Left lobe of liver (tissue), 2 donors: ENCODE measurements at places on chromosomes 11 and 22.

GRCh38 chr11:65661599-65662246 lies 993 bp downstream of the RELA start:
- no peak for DNase-seq

- DNase-seq, result no peak
Measured at GRCh38 chr11:86158704-86159580, 85.6 kb upstream of the EED start.

GRCh38 chr11:1077417-1078119 lies 2.9 kb downstream of the MUC2 start:
- no peak for DNase-seq

- DNase-seq, result no peak
Measured at GRCh38 chr11:64192434-64192833, 6.5 kb downstream of the STIP1 start.

DNA sequence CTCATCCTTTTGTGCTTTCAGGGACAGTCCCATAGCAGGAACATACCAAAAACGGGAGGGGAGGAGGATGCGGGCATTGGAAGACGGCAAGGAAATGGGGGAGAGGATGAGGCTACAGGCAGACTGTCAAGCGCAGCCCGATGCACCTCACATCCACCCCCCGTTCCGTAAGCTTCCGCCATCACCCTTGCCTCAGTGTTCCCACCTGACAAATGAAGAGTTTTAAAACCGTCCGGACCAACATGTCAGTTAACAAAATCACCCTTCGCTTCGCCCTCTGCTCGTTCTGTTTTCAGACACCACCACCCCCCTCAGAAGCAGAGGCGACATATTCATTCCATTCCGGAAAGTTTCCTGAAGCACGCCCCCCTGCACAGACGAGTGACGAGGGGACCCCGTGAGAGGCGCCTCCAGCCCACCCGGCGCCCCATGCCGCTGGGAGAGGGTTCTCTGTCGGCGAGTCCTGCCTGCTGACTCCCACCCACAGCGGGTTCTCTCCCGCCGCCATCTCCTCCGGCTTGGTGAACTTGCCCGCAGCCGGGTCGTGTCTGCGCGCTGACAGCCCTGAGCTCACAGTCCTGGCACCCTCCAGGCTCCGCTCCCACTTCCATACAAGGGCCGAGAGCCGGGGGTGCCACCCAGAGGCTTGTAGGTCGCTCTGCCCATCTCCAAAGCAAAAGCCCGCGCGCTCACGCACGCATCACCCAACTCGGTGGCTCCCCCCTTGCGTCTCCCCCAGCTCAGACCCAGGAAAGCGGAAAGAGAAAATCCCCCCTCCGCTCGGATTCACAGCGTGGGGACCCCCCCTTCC lies 1.5 kb downstream of the IGSF9B start:
- DNase-seq, result no peak

DNA sequence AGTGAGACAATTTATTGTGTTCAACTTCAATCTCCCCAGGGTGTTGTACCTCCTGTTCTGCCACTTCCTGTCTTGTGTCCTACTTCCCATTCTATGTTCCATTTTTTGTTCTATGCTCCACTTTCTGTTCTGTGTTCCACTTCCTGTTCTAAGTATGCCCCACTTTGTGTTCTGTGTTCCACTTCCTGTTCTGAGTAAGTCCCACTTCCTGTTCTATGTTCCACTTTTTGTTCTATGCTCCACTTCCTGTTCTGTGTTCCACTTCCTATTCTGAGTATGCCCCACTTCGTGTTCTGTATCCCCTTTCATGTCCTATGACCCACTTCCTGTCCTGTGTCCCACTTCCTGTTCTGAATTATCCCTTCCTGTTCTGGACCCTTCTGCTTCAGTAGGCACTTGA lies 732.7 kb downstream of the TBC1D22A start:
- no peak for DNase-seq

- DNase-seq, result no peak
Measured at GRCh38 chr11:119153049-119153818, 4.4 kb downstream of the ABCG4 start.

DNA sequence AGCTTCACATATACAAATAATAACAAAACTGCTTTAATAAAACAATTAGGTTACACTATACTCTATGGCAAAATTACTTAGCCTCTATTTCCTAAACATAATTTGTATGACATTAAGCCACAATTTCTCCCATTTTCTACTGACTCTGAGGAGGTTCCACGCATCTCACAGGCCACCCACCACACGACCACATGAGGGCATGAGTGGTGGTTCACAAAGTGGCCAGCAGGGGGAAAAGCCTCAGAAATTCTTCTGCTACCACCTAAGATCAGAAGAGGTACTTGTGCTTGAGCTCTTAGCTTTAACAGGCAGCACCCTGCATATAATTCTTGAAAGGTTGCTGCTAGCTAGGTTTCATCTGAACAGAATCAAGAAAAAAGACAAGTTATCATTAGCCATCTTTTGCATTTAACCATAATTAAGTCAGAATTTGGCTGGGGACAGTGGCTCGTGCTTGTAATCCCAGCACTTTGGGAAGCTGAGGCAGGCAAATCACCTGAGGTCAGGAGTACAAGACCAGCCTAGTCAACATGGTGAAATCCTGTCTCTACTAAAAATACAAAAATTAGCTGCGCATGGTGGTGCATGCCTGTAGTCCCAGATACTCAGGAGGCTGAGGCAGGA lies 7.7 kb downstream of the LPXN start:
- DNase-seq, result no peak

- no peak for DNase-seq
Measured at GRCh38 chr11:79418241-79418640, 22.6 kb downstream of the TENM4 start.

GRCh38 chr11:92070026-92070889 lies 154.4 kb upstream of the FAT3 start:
- no peak for DNase-seq

DNA sequence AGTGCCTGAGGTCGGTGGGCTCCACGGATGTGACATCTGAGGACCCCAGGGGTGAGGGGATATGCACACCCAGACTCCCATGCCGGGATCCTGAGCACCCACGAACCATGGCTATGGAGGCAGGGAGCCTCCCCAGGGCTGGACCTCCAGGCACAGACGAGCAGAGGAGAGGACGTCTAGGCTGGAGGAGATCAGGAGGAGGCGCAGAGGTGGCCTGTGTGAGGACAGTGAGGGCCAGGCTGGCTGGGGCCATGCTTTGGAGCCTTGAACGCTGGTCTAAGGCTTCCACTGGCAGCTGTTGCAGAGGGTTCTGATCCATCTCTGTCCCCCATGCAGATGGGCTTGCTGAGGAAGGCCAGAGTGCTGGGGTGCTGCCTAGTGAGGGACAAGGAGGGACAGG lies 29.0 kb downstream of the FGF4 start:
- no peak for DNase-seq

DNA sequence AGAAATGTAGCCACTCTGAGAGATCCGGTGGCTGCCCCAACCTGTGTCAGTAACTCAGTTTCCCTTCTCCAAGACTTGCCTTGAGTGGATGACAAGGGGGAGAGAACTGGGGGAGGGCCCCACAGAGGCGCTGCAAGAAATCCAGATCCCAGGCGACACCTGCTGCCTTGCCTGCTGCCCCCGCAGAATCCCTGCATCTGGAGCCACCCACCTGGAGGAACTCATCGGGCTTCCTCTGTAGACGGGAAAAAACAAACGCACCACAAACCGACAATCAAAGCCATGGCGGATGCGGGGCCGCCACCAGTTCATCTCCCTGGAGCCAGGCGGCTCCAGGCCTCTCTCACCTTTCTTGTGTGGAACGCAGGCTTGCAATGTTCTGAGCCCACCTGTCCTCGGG lies 40.2 kb downstream of the MACROD1 start:
- no peak for DNase-seq
